ENCODE measurements at places on chromosomes 6 and 20.

GRCh38 chr20:41617059-41617901 lies 897 bp downstream of the CHD6 start:
- DNase-seq: no peak

GRCh38 chr6:112480553-112480952 lies 133.4 kb downstream of the RFPL4B start:
- no peak for DNase-seq

DNA sequence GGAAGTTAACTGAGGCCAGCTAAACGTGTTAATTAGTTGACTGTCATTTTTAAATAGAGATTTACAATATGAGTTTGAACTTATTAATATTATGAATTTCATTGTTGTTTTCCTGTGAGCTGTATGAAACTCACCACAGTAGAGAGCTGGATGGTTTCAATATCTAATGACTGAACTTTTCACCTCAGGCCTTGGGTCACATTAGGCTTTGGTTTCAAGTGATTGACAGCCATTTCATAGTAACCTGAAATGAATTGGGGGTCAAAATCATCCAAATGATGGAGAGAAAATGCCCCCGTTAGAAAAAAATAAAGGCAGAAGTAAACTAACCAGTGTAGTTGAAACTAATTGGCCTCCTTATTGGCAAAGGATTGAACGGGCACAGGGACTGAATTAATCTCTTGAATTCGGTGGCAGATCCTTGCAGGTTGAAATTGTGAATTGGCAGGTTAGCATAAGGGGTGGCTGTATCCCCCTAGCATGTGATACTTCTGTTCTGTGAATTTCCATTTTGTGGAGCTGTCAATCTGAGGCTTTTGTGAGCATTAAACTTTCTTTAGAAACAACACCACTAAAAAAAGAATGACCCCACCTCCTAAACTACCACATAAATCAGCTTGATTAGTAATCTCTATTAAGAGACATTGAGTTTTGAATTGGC lies 155.1 kb upstream of the MMS22L start:
- no peak for DNase-seq

DNA sequence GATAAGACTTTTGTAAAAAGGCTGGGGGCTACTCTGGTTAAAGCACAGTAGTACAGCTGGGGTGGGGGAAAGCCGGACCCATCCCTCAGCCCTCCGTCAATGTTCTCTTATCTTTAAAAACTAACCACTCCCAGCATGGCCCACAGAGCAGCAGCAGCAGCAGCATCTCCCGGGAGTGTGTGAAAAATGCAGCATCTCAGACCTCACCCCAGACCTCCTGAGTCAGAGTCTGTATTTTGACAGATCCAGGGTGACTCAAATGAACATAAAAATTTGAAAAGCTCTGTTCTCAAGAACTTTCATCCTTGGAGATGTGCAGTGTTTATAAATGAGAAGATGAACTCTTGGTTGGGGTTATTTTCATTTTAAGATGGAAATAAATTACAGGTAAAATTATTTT lies 277.7 kb upstream of the ECI2 start:
- no peak for DNase-seq

DNA sequence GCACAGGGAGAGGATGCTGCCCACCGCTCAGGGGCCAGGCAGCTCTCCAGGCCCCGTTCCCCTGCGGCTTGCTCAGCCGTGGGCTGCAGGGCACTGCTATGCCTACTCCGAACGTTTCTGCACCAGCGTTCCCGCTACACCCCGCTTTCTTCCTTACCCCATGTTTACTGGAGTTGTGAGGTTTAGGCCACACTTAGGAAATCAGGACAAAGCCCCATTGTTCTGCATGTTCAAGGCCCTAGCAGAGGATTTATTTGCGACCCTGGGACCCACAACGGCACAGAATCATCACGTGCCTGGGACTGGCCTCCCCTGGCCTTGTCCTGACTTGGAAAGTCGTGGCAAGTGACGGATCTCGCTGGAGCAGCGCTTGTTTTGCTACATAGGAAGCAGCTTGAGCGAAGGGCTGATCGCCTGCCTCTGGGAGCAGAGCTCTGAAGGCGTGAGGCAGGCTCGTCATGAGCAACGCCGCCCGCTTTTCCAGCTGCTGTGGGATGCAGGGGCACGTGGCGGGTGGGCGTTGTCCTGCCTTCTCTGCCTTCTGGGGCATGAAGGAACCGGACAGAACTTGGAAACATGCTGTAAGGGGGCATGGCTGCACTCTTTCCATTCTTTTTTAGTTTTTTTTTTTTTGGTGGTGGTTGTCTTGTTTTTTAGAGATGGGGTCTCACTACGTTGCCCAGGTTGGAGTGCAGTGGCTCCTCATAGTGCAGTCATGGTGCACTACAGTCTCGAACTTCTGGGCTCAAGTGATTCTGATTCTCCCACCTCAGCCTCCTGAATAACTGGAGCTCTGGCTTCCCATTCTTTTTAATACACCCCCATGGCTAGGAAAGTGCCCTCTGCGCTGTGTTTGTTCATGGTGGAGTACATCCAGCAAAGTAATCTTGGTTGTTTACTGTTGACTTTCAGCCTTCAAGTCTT lies 14.6 kb upstream of the TMEM181 start:
- no peak for DNase-seq

DNA sequence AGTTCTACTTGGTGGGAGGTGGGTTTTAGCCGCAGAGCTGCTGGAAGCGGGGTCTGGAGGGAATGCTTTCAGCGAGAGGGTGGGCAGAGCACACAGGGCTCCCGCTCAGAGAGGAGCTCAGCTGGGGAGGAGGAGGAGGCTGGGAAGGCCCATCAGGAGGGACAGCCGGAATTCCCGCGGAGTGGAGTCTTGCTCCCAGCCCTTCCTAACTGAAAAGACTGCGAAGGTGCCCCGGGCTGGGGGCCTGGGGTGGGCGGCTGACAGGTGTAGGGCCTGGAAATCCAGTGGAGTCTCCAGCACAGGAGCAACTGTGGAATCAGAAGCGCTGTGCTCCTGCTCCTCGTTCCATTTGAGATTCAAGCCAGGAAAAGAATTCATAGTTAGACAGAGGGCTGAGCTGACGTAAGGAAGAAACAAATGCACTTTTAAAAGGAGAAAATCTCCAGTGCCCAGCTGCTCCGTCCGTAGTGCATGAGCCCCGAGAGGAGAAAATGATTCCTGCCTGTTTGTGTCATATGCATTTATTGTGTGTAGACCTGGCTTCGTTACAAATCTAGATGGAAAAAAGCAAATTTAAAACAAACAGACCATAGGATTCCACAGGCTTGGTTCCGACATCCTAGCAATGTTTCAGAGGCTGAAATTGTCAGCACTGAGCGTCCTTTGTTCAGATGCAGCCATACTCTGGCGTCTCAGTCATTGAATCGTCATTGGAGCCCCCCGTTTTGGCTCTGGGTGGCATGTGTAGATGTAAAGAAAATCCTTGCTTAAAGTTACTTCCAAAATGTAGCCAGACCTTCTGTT lies 197.7 kb downstream of the SMOC2 start:
- no peak for DNase-seq

- DNase-seq: peak; percentile 84
These were observed 24.8 kb downstream of the C6orf15 start for GRCh38 chr6:31087494-31088089.

GRCh38 chr6:47357827-47358226 lies 48.1 kb upstream of the TNFRSF21 start:
- no peak for DNase-seq

DNA sequence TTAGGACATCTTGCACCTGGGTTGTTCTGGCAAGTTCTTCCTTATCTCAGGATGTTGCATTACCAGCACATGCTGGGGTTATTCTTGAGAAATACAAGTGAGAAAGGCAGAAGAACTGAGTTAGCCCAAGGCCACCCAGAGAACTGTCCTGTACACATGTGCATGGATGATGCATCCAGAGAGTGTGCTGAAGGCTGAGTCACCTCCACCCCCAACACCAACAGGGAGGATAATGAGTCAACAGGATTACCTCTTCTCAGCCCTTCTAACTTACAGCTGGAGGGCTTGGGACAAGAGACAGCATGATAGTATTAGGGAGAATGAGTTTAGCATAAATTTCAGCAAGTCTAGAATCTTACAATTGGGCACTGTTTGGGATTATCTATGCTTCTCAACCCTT lies 8.5 kb downstream of the SCGN start:
- peak; percentile 38 for DNase-seq

GRCh38 chr6:37317312-37318038 lies 36.3 kb upstream of the RNF8 start:
- DNase-seq: no peak

- no peak for DNase-seq
These were observed 650.7 kb downstream of the KIF16B start for GRCh38 chr20:15922556-15922955.

- DNase-seq: no peak
These were observed 853.6 kb downstream of the C6orf118 start for GRCh38 chr6:164455835-164456234.

DNA sequence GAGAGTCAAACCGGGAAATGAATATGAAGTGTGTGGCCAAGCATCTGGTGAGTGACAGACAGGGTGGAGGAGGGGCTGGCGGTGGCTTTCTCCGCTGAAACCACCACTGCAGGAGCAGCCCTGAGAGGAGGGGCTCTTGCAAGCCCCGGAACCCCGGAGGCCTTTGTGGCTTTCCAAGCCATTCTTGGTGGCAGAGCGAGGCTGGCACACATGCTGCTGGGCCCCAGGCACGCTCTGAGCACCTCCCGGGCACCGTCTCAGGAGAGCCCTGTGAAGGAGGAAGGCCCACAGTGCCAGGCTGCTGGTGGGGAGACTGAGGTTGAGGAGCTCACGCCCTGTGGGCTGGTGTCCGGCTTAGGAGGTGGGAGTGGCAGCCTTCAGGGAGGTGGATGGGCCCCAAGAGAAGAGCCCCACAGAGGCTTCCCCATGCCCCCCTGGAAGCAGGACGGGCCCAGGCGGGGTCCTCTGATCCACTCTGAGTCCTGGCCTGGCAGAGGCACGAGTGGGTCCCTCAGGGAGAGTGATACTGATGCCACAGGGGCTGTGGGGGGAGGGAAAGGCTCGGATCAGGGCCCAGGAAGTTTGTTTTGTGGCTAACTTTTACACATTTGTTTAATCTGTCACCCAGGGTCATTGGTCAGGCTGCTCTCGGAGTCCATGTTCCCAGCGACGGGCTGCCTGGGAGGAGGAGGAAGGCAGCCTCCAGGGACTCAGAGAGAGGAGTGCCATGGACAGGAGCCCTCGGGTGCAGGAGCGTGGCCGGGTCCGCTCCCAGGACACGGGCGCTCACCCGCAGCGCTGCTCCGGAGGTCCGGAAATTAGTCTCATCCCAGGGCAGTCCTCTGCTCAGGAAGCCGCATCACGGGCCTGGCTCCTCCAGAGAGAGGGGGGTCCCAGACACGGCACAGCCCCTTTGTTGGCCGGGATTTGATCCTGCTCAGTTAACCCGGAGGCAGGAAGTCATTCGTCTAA lies 170.7 kb downstream of the ERMARD start:
- DNase-seq: no peak

GRCh38 chr6:87104667-87105066 lies 9.8 kb upstream of the CGA start:
- no peak for DNase-seq

DNA sequence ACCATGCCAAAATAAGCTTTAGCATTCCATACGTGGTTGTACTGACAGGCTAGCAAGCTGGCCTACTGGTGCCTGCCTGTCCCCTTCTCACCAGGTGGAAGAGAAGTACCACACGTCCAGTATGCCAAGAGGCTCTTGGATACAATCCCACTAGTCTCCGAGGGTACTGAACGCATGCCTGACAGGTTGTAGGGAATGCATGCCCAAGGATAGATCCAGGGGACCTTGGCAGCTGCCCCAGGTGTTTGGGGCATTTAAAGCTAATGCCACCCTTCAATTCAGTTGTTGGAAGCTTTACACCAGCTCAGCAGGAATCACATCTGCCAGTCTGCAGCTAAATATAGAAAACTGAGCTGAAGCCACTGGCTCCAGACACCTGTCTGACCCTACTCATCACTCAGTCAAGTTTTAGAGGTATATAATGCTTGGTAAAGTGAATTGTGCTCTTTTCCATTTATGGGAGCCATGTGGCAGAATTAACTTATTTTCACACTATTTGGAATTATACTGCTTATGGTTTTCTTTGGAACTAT lies 4.9 kb downstream of the TUBB2B start:
- no peak for DNase-seq

GRCh38 chr20:48041078-48041780 lies 255.9 kb upstream of the SULF2 start:
- no peak for DNase-seq

- DNase-seq: no peak
These were observed 437.8 kb downstream of the CDH26 start for GRCh38 chr20:60395991-60396390.

DNA sequence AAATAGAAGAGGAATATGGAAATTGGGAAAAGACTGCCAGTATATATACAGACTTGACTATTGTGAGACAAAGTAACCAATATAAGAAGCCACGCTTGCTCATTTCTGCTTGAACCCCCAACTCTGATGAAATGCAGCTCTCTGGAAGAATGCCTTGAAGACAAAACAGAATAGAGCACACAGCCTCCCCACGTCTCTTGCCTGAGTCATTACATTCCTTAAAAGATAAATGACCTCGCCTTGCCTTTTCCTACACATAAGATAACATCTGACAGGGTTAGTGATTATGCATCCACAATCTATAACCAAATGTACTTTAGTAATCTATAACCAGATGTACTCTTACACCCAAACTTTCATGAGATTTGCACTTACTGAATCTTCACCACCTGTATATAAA lies 141.1 kb upstream of the EEF1E1 start:
- no peak for DNase-seq

DNA sequence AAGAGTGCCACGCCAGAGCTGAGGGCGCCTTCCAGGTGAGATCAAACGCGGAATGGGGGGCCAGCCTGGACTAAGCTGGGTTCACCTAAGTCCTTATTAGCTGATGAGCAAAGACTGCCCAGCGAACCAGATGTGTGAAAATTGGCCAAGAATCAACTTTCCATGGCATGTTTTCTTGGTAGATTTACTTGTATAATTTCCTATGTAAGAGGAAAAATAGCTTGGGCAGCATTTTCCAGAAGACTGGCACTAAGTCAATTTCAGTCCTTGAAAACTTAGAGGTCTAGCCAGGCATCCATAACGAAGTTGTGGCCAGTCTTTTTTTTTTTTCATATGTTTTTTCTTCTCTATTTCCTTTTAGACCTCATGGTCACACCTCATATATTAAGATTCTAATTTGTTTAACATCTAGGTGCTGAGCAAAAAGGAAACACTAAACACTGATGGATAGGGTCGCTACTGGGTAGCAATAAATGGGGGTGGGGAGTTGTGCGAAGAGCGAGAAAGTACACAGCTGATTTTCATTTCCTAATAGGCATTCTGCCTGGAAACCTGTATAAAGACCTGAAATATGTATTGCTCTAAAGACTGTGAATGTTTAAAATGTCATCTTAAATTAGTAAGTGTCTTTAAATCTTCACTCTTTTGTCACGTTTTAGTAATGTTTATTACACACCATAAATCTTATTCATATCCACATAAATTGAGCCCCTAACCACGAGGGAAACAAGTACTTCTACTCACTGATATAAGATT lies 188.8 kb downstream of the CD83 start:
- no peak for DNase-seq

Measured in HS-27A (cell line).